NCI-H1694 treated with DMSO at 0.1 percent for 48 hours (cell line): ENCODE measurements at places on chromosomes 7 and 10.

GRCh38 chr7:30815951-30816644 lies 44.9 kb downstream of the MINDY4 start:
- no peak for DNase-seq

DNA sequence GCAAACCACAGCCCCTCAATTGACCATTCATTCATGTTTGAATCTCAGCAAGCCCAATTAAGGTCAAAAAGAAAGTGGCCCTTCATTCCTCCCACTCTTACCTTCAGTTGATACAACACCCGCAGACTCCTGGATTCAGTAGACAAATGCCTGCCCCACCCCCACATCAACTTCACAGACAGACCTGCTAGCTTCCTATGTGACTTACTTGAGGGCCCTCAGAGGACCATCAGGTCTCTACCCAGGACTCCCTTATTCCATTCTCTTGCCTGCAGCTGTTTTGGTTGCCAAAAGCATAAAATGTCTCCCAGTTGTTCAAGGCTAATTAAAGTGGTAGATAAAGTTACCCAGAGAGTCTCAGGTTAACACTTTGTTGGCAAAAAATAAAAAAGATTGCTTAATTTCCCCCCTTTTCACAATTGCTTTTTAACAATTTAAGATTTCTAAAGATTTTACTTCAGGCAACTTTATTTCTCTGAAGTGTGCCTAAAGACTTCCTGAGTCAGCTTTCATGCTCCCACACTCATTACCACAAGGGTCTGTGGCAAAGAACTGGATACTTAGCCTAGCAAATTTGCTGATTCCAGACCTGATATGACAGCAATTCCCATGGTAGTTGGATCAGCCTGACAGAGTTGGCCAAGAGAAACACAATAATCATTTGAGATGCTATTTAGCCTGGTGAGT lies 3.3 kb upstream of the MTERF1 start:
- DNase-seq = no peak

GRCh38 chr10:96704563-96704962 lies 15.8 kb downstream of the PIK3AP1 start:
- no peak for DNase-seq

GRCh38 chr10:62559481-62560200 lies 185.5 kb downstream of the ZNF365 start:
- DNase-seq = no peak

- DNase-seq = peak; percentile 31
Measured at GRCh38 chr7:117873310-117874190, at the start of gene CTTNBP2. Gene CTTNBP2, minus strand, starts transcription at chr7:117873441. Its CDS starts 26 bp downstream, at chr7:117873415.

GRCh38 chr7:79504607-79505389 lies 51.3 kb upstream of the MAGI2 start:
- DNase-seq = peak; percentile 48

GRCh38 chr7:112083776-112084355 lies 122.3 kb downstream of the DOCK4 start:
- DNase-seq = no peak

- no peak for DNase-seq
Measured at GRCh38 chr7:123553159-123553558, 4.5 kb downstream of the NDUFA5 start.

DNA sequence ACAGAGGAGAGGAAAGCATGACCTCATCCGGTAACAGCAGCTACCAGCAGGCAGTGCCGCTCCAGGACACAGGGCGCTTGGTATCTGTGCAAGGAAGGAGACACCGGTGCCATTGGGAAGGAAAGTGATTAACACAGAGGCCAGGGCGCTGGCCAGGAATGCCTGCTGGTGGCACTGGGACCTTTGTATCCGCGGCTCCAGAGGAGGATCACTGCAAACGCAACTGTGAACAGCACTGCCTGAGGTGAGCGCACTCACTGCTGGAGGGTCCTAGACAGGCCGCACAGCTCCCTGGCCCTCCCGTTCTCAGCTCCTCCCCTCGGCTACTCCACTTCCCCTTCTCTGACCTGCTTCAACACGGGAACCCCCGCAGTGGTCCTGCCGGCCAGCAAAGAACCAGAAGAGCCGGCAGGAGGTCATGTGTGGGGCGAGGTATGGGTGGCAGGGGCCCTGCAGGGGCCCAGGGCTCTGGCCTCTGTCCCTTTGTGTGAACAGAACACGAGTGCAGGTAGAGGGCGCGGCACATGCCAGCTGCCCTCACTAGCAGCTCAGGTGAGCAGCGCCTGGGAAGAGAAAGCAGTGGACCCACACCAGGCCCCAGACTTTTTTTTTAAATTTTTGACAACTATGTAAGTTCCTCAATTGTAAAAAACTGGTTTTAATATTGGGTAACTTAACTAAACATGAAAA lies 107.6 kb downstream of the VIPR2 start:
- DNase-seq = no peak

DNA sequence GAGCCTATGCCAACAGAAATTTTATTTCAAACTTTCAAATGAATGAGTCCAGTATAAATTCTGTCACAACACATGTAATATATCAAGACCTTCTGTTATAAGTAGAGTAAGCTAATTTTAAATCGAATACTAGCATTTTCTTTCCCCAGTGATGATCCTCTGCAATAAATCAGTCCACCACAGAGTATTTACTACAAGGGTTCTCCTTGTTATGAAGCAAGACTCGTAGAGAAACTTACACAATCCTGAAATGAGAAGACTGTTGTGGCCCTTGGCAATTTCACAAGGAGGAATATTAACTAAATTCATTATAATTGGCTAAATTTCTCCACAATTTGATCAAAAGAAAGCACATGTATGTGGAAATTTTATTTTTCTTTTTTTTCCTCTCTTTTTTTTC lies 312.4 kb upstream of the DGKB start:
- DNase-seq = no peak

- DNase-seq = no peak
Measured at GRCh38 chr7:127619681-127620405, 1.9 kb upstream of the PAX4 start.

DNA sequence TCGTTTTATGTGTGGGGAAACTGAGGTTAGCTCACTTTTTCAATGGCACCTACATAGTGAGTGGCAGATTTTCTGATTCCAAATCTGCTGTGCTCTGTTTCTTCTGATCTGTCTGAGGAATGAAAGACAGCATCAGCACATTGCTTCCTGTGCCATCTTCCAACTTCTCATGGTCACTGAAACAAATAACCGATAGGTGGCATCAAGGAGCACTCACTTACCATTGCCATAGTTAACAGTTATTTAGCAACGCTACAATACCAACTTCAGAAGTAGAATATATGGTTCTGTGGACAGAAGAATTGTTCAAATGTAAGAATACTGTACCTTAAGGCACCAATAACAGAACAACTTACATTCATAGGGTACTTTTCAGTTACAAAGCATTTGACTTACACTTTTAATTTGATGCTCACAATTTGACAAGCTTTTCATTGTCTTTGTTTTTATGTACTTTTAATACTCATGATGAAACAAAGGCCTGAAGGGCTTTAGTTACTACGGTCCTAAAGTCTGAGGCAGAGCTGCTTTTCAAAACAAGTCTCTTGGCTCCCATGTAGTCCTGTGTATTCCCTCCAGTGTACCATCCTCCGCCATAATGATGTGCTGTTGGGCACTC lies 228.9 kb upstream of the TCF7L2 start:
- DNase-seq = no peak

DNA sequence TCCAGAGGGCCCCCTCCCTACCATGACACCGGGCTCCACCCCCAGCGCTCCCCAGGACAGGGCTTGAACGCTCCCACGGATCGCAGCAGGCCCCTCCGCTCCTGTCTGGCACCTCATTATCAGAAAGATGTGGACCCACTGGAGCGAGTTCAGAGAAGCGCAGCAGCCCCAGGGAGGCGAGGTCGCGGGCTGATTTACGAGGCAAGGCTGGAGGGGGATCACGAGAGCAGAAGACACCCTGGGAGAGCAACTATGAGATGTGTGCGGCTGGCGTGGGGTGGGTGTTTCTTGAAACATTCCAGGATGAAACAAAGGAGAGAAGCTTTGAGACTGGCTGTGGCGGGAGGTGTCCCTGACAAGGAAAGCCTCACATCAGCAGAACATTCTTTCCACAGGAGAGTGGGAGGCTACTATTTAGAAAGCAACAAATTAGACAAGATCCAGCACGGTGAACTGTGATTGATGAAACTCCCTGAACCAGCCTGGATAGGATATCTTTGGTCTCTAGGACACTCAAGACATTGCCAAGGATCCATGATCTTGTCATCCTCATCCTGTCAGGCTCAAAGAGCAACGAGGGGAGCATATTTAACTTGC lies 66.0 kb downstream of the JCAD start:
- DNase-seq = no peak

DNA sequence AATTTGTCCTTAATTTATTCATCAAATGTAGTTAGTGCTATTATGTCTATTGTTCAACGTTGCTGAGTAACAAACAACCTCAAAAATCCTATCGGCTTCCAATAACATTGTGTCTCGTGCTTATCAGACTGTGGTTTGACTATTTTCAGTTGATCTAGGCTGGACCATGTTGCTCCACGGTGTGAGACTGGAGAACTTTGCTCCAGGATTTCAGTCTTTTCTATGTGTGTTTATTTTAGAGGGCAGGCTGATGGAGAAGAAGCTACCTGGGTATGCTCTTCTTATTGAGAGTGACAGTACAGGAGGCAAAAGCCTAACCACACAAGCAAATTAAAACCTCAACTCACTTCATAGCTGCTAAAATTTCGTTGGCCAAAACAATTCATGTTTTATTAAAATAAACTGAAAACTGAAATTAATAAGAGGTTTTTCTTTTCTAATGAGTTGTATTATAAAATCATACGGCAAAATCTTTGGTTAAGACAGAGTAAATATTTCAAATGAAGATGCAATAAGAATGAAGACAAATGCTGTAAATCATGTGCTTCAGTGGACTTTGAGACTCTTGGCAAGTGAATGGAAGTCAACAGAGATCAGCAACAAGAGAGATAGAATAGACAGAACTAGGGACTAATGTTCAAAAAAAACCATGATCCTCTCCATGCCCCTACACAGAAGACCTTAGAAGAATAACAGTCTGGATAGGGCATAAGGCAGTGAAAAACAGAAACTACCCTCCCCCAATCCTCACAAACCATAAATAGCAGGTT lies 418.0 kb upstream of the ETV1 start:
- no peak for DNase-seq

GRCh38 chr10:84076540-84077195 lies 62.6 kb upstream of the GHITM start:
- DNase-seq = no peak

DNA sequence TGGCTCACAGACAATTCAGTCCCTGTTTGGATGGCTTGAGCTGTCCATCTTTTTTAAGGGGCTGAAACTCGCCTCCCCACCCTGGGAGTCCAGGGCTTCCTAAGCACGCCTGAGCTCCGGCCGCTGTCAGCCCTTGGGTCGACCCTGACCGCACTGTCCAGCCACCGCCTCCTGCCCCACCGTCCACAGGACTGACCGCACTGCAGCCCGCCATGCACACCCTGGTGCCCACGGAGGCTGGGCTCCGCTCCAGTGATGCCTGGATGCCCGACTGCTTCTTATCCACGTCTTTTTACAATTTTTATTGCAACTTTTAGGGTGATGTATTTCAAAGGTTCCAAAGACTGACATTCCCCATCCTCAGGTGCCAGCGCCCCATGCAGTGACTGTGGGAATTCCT lies 39.4 kb upstream of the FOXL3 start:
- DNase-seq = no peak

- DNase-seq = no peak
Measured at GRCh38 chr7:138885383-138886147, 87.6 kb upstream of the ATP6V0A4 start.

GRCh38 chr10:79029478-79030390 lies 39.0 kb upstream of the ZMIZ1 start:
- DNase-seq = no peak

GRCh38 chr10:33616956-33617355 lies 282.5 kb upstream of the NRP1 start:
- DNase-seq = no peak

- no peak for DNase-seq
Measured at GRCh38 chr10:7171825-7172224, 239.0 kb downstream of the SFMBT2 start.

DNA sequence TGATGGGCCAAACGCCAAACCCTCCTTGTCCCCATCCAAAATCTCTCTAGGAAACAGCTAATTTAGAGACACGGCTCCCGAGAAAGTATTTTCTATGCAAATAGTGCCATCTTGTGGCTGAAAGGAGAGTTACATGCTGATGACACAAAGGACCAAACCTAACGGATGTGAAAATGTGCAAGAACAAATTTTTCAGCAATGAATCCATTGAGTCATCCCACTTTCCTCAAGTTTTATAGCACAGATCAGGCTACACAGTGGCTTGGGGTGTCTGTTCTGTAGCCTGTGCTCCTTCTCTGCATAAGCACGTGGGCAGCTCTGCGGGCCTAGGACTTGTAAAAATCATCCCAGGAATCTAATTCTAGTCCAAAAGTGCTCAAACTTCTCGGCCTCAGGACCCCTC lies 154.8 kb upstream of the PRR15 start:
- DNase-seq = peak; percentile 82

DNA sequence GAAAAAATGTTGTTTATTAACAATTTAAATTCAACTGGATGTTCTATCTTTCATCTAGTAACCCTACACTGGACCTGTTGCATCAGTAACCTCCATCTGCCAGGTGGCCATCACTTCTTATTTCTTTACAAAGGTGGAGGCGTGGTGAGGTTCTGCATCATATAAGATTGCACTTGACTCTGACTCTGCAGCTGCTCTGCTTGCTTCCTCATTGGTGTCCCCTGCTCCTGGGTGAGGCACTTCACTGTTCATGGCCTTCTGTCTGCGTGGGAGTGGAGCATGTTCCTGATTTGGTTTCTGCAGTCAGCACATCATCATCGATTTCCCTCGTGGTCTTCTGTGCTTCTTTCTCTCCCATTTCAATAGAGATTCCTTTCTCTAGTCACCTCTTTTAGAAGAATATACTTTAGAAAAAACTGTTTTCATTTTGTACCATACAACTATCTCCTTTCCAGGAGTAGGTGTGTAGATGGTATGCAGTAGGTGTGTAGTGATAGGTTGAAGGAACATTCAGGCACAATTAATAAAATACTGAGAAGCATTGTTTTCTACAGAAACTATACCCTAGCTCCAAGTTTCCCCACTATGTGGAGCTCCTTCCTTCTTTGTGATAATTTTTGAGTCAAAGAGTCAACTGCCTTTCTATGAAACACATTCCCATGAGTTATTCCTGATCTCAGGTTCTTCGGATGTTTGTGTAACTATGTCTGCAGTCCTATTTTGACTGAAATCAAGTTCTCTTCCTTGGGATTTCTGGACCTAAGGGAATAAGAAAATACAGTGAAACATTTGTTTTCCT lies 231.7 kb upstream of the CNTNAP2 start:
- DNase-seq = no peak

DNA sequence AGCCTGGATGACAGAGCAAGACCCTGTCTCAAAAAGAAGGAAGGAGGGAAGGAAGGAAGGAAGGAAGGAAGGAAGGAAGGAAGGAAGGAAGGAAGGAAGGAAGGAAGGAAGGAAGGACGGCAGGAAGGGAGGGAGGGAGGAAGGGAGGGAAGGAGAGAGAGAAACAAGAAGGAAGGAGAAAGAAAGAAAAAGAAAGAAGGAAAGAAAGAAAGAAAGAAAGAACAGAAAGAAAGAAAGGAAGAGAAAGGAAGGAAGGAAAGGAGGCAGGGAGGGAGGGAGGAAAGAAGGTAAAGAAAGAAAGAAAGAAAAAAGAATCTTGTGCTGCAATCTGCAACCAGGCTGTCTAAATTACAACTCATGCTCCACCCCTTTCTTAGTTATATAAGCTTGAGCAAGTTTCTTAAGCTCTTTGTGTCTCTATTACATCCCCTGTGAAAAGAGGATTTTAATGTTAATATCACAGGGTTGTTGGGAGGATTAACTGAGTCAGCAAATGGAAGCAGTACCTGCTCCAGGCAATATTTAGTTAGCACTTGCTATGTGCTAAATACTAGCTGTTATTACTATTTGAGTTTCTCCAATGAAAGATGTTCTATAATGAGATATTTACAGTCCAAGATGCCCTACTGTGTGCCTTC lies 917.9 kb upstream of the AUTS2 start:
- DNase-seq = no peak
